Stimulated activated CD8-positive, alpha-beta memory T cell treated with anti-CD3 and anti-CD28 coated beads, Interleukin-12 subunit alpha, Interleukin-12 subunit beta, amount 100 ng/mL, for 4 hours (primary cell): ENCODE measurements at places on chromosomes 4 and X.

- DNase-seq = no peak
These were observed 32.4 kb upstream of the KIT start for GRCh38 chr4:54625391-54625790.

- DNase-seq = no peak
These were observed 53.6 kb downstream of the KLF3 start for GRCh38 chr4:38717604-38718003.

- DNase-seq = no peak
These were observed 125.8 kb downstream of the REPS2 start for GRCh38 chrX:17072301-17072700.

GRCh38 chr4:40283968-40284367, 51.2 kb upstream of the CHRNA9 start:
- DNase-seq = peak; percentile 63

GRCh38 chrX:7235071-7235470, 87.1 kb upstream of the PUDP start:
- DNase-seq = no peak

GRCh38 chr4:105895583-105896460, 551 bp downstream of the NPNT start:
- DNase-seq = no peak

GRCh38 chr4:186018784-186019183, 50.2 kb upstream of the TLR3 start:
- DNase-seq = no peak

DNA sequence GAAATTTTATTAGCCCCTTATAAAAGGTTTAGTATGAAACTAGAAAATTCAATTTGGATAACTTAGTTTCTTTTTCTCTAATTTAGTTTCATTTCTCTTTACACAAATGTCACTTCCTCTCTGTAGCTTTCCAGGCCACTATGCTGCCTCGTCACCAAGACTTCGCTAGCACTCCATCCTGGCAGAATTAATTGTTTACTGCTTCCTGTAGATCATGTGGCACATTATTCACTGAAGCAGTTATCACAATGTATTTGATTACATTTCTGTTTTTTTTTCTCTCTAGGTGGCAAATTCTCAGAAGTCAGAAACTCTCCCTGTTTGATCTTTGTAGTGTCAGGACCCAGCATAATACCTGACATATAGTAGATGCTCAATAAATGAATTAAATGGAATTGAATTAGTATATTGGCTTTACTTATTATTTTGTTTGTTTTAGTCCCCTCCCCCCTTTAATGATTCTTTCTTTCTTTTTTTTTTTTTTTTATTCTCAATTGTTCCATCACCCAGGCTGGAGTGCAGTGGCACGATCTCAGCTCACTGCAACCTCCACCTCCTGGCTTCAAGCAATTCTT, 9.3 kb upstream of the SAT1 start:
- DNase-seq = peak; percentile 10

GRCh38 chr4:176482972-176483371, 163.2 kb downstream of the SPCS3 start:
- no peak for DNase-seq

GRCh38 chr4:48403779-48404178, 62.5 kb downstream of the SLAIN2 start:
- no peak for DNase-seq

GRCh38 chr4:94571298-94571697, 119.6 kb downstream of the PDLIM5 start:
- no peak for DNase-seq

DNA sequence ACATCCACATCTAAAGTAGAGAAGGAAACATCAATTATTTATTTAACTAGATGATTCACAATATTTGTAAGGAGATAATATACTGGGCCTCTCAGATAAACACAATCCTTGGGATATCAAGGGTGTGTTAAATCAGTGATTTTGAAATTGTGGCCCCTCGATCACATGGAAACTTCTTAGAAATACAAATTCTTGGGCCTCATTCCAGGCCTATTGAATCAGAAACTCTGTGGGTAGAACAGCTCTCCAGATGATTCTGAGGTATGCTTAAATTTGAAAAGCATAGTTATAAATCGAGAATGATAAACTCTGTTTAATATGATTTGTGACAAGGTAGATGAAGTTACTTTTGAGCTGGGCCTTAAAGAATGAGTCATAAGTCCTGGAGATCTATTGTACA, 64.3 kb upstream of the GPR174 start:
- no peak for DNase-seq

DNA sequence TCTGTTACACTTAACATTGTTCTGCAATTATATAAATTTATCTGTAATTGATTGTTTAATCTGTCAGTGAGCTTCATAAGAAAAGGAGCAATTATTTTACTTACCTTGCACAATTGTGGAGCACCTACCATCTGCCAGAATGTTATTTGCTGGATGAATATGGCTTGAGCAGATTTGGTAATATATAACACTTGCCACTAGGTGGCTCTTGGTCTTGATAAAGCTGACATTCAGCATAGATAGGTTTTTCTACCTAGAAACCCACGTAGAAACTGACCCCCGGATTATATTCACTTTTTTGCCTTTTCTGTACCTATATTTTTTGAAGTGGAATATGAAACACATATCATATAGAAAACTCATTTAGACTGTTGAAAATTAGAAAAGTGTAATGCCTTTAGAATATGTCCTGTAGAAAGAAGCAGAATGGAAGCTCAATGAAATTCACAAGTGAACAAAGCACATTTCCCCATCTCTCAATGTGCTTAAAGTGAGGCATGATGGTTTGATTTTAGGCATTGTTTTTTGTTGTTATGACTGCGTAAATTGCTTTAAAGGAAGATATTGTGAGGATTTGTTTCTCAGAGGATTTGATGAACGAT, 9.5 kb downstream of the RBPJ start:
- no peak for DNase-seq

DNA sequence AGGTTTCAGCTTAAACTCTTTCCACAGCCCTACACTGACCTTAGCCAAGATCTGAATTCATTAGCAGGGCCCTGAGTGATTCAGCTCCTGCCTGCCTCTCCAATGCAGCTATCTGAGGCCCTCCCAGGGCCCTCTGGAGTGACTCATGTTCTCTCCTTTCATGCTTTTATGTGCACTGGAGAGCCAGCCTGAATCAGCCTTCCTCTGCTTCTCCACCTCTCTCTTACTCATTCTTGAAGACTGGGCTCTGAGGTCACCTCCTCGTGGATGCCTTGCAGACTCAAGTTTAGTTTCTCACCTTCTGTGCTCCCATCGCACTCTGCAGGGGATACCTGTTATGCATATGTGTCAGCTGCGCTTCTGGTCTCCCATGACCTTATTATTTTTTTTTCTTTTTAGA, 3.1 kb upstream of the OCIAD2 start:
- DNase-seq = no peak

DNA sequence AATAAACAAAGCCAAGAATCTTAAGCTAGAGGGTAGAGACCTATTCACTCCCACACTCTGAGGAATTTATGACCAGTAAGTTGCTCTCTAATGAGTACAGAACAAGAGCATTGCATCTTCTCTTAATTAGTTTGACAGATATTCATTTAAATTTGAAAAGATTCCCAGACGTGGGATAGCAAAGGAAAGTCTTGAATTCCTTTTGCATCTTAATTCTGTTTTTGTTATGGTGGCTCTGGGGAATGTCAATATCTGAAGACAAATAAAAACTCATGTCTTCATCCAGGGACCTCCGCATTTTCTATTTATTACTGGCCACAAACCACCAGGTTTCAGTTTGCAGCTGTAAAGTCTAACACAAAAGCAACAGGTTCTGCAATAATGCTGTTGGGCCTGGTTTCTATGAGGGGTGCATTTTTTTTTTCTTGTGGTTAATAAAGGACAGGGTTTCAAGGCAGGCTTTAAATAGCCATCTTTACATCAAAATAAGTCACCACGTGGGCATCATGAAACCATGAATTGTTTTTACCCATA, 172.3 kb downstream of the SHROOM3 start:
- no peak for DNase-seq

- peak; percentile 2 for DNase-seq
These were observed 672 bp downstream of the PGM2 start for GRCh38 chr4:37827030-37827685.

DNA sequence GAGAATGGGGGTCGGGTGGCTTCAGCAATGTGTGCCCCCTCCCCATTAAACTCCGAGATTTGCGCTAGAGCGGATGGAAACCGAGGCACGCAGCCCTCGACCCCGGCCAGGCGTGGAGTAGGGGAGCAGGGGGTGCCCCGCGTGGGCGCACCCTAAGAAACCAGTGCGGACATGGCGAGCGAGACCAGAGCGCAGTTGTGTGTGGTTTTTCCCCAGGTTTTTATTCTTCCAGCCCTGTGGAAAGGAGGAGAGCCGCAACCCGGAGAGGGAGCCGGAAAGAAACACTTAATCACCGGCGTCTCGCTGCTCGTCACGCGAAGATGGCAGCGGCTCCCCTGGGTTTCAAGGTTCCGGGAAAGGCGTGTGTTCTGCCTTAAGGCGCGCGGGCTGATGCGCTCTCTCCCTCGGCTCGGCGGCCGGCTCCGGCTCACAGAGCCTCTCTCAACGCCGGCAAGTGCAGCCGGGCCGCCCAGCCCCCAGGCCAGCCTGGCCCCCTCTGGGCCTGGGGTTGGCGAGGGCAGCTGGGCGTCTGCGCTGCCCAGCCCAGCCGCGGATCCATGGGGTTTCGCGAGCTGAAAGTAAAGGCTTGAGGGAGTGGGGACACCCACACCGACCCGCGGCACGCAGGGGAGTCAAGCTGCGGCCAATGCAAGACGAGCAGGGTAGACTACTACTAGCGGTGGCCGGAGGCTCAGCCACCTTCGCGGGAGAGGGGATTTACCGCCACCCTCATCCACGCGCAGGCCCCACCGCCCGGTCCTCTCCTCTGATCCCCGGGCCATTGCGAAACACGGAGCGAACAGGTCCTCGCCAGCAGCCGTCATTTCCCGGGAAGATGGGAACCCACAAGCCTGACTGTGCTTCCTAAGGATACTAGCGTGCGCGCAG, 74.0 kb upstream of the BCOR start:
- peak; percentile 27 for DNase-seq

DNA sequence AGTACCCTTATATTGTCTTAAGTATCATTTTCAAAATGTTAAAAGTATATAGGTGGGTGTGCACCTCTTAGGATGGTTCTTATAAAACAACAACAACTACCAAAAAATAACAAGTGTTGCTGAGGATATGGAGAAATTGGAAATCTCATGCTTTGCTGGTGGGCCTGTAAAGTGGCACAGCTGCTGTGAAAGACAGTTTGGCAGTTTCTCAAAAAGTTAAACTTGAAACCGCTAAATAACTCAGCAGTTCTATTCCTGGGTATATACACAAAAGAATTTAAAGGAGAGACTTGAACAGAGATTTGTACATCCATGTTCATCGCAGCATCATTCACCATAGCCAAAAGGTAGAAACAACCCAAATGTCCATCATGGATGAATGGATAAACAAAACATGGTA, 65.5 kb downstream of the HAND2 start:
- DNase-seq = no peak

- no peak for DNase-seq
These were observed 84.0 kb upstream of the ATP6AP2 start for GRCh38 chrX:40496728-40497127.

- DNase-seq = no peak
These were observed 49.6 kb downstream of the LNX1 start for GRCh38 chr4:53541577-53542206.

DNA sequence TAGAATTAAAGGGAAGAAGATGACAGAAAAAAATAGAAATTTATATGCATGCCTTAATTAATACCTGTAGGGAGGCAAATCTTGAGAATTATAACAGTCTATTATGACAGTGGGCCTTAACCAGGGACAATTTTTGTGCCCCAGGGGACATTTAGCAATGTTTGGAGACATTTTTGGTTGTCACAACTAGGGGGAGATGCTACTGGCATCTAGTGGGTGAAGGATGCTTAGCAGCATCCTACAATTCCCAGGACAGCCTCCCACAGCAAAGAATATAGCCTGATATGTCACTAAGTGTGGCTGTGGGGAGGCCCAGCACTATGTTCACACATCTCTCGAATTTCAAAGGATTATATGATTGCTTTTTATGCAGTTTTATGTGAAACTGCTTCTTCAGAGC, 10.5 kb downstream of the GPR82 start:
- no peak for DNase-seq

GRCh38 chr4:15142201-15142600, 139.9 kb downstream of the CPEB2 start:
- DNase-seq = no peak

DNA sequence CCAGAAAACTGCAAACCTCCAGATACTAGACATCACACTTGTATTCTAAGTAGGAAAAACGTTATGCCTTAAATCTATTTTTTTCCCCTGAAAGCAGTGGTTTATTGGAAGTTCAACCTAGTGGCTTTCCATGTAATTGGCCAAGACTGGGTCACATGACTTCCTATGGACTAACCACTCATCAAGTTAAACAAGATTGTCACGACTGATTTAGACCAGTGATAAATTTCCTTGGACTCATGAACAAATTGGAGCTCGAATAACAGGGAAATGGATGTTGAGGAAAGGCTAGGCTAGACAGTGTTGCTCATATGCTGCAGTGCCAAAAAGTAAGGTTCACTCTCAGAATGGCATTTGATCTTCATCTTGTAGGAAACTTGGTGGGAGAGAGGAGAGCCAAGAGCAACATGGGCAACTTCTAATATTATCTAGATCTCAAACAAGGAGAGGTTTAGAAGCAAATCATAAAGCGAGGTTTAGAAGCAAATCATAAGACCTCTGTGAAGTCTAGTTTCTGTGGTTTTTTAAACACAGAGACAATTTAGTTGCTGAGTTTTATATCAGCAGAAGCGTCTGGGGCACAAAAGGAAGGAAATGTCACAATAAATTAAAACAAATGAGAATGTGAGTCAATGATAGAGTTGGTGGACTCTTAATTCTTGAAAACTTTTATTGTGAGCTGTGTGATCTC, 165.6 kb upstream of the BOD1L1 start:
- DNase-seq = no peak

DNA sequence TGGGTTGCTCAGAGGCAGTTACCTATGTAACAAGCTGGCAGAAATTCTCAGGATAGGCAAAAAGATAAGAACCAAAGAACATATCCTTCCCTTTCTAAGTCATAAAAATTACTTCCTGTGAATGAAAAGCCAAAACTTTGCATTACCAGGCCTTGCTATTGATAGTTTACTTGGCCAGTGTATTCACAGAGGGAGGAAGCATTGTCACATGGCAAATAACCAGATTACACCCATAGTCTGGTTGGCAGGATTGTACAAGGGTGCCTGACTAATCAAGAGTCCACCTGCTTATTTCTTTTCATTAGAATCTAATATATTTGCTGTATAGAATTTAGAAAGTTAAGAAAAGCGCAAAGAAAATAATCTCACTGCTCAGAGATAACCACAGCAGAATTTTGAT, 14.1 kb downstream of the XIAP start:
- DNase-seq = no peak

GRCh38 chr4:189090174-189090814, 850.4 kb upstream of the FRG1 start:
- DNase-seq = no peak

DNA sequence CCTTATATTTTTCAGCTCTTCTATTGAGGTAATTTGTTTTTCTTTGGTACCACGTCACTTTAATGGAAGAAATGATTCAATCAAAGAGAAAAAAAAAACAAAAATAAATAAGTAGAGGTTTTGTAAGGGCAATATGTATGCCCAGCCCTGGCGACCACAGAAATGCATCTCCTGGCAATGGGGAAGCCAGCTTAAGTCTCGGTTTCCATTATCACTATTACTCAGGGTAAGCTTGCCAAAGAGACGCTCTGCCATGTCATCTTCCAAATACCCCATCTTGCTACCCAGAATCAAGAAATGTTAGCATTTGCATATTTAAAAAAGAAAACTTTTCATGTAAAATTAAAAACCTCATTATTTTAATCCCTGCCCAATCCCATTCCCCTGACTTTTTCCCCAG, 68.8 kb downstream of the FAM47C start:
- no peak for DNase-seq

- DNase-seq = no peak
These were observed 65.7 kb upstream of the KCNIP4 start for GRCh38 chr4:22014222-22014741.
